ENCODE measurements at places on chromosomes 3 and 15.

DNA sequence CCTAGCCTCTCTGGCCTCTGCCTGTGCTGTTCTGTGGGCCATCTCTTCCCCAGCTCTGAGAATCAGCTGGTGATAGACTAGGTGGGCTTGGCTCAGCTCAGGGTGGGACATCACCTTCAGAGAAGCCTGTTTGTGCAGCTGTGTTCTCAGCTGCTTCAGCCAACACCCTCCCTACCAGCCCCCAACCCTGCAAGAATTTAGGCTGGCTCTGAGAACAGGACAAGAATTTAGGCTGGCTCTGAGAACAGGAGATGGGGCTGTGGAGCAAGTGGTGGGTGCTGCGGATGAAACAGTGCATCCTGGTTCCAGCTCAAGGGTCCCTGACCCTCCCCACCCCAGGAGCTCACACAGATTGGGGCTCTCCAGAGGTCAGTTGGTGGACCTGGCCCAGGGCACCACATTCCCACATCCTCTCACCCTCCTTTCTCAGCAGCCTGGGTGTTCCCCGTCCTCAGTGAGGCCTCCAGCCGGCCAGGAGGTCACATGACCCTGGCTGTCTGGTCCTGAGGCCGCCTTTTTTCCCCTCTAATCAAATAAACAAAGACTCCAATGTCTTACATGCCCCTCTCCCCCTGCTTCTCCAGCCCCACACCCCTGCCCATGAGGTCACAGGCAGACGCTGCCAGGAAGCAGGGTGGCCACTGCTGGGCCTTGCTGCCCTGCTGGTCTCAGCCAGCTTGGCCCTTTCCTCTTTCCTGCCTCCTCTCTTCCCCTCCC is 14.9 kb downstream of the PLEKHO2 start:
- no peak for DNase-seq

- no peak for DNase-seq
These were observed 2.1 kb downstream of the KAT2B start for GRCh38 chr3:20042331-20042730.

- no peak for DNase-seq
These were observed 57.2 kb upstream of the USP3 start for GRCh38 chr15:63447017-63447676.

DNA sequence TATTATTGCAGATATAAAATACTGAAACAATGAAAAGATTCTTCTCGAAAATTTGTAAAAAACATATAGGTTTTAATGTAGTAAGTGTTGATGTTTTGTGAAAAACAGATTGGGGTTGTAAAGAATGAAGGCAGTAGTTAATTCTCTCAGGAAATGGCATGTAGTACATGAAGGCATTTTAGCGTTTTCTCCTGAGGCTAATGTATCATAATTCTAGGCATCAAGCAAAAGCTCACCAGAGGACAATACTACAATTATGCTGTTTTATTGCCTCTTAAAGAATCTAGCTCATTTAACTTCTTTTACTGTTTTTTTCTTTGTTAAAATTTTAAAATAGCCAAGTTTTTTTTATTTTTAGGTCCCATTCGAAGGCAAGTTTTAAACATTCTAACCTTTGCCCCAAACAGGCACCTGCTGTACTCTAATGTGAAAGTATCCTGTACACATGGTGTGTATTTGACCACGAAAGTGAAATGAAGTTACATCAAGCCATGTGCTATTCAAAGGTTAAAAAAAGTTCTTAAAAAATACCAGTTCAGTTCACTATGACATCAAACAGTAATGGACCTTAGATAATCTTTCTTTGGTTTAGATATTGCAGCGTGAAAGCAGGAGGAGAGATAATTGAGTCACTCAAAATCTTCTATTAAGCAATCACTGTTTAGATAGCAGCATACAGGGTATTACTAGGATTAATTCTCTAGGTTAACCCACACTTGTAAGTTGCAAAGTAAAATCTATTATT is 163.6 kb downstream of the ECT2 start:
- DNase-seq: no peak

- no peak for DNase-seq
These were observed 58.8 kb downstream of the ARHGAP31 start for GRCh38 chr3:119352863-119353527.

- DNase-seq: no peak
These were observed 1333.5 kb upstream of the CADM2 start for GRCh38 chr3:83625261-83625660.

- DNase-seq: no peak
These were observed 12.3 kb upstream of the CSK start for GRCh38 chr15:74769463-74770025.

GRCh38 chr3:5699811-5700210 is 512.3 kb downstream of the EDEM1 start:
- DNase-seq: no peak

DNA sequence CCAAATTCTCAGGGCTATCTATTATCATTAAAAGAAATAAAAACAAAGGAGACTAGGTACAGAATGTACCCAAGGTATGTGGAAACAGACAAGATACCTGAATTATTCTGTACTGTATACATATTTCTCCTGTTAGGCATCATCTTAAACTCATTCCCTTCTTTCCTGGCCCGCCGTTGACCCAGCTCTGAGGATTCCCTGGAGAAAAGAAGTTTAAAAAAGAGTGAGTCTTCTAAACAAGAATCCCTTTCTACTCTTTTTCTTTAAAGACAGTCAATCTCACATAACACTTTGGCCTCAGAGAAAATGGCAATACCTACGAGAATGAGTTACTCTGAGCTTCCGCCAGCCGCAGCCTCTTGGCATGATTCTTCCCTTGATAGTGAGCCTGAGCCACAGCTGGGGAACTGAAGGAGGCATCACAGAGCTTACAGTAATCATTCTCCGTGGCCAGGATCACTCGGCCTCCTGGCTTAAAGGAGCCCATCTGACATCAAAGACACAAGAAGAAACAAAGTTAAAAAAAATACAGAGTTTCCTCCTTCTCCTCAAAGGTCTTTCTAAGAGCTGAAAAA is 44.2 kb downstream of the ZMAT3 start:
- no peak for DNase-seq

DNA sequence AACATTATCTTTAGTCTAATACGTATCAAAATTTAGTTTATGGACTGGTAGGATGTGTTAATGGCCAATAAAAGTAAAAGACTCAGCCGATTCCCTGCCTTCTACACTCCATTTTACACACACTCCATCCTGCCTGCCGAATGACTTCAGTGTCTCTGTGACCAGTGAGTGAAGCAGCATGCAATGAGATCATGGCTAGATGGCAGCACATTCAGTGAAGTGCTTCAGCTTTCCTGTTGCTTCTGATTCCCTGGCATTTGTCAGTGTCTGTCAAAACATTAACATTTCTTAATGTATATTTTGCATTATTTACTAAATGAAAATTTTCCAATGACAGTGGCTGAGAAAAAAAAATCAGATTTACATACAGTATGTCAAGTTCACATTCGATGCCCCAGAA is 412.0 kb downstream of the FHIT start:
- DNase-seq: no peak

GRCh38 chr15:60757831-60758570 is 279.1 kb upstream of the ICE2 start:
- no peak for DNase-seq

DNA sequence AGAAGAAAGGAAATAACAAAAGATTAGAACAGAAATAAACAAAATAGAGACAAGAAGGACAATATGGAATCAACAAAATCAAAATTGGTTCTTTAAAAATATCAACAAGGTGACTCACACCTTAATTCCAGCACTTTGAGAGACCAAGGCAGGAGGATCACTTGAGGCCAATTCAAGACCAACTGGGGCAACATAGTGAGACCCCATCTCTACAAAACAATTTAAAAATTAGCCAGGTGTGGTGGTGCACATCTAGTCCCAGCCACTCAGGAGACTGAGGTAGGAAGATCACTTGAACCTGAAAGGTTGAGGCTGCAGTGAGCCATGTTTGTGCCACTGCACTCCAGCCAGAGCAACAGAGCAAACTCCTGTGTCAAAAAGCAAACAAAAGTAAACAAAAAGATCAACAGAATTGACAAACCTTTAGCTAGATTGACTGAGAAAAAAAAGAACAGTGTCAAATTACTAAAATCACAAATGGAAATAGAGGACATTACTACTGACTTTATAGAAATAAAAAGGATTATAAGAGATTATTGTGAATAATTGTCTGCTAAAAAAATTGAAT is 190.7 kb upstream of the CGNL1 start:
- no peak for DNase-seq

DNA sequence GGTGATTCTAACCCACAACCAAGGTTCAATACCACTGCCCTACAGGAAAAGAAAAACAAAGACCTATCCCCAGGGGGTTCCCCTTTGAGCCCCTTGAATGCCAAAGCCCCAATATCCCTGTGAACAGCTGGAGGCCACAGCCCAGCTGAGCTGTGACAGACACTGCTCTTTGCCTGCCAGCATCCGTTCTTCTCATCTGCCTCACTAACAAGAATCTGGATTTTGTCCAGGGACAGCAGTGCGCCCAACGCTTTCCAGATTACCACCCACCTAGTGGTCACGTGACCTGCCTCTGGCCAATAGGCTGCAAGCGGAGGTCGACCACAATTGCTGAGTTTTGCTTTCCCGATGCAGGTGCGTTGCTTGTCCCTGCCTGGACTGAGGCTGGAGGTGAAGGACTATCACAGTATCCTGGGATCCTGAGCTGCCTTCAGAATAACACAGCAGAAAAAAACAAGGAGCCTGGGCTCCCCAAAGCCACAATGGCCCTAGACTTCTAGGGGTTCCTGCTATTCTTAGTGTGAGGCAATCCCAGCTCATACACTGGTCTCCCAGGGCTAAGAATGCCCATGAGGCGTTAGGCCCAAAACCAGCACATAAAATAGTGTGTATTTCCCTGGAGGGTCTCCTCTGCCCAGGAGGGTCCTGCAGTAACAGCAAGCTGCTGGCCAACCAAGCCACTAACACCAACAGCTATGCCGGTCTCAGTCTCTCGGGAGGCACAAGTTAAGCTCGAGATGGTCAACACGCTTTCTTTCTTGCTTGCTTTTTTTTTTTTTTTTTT is 13.8 kb downstream of the BDH1 start:
- no peak for DNase-seq

GRCh38 chr3:123194552-123194951 is 7.2 kb upstream of the SEC22A start:
- no peak for DNase-seq

DNA sequence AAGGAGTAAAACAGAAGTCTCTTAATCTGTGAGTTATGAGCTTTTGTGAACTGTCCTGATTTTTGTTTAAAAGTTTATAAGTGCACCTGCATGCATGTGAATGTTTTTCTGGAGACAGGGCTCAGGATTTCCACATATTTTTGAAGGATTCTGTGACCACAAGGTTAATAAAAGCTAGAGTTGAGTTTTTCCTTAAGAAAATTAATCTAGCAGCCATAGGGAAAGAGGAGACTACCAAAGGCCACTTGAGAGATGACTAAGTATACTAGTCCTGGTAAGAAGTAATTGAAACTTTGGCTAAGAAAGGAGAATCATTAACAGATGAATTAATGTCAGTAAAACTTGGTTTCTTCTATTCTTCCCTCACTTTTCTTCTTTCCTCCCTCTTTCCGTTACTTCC is 176.8 kb upstream of the EPHA3 start:
- no peak for DNase-seq

GRCh38 chr15:64779024-64779423 is 3.6 kb upstream of the RBPMS2 start:
- DNase-seq: no peak

GRCh38 chr3:86229086-86229774 is 761.7 kb downstream of the VGLL3 start:
- no peak for DNase-seq

DNA sequence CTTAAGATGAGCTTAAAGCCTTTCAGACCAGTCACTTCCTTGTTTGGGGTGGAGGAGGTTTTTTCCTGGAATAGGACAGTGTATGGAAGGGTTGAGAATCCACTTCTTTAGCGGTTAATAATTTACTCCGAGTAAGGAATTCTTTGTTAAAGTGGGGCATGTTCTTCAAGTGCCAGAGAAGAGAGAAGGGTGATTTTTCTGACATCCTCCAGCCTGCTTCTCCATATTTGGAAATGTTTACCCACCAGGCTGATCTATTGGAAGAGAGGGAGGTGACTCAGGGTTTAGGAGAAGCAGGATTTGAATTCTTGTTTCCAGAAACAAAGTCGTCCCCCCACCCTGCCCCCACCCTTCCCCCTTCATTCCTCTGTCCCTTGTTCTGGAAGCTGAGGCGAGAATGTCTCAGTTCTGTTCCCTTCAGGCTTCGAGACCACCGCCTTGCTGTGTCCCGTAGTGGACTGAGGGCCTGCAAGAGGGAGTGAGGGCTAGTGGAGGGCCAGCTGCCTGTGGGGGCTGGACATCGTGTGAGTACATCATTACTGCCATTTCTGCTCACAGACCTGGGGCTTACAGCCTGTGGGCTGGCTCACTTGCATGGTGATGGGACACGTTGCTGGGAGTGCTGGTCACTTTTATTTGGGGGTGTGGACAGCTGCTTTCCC is 58.5 kb downstream of the LPP start:
- DNase-seq: no peak

DNA sequence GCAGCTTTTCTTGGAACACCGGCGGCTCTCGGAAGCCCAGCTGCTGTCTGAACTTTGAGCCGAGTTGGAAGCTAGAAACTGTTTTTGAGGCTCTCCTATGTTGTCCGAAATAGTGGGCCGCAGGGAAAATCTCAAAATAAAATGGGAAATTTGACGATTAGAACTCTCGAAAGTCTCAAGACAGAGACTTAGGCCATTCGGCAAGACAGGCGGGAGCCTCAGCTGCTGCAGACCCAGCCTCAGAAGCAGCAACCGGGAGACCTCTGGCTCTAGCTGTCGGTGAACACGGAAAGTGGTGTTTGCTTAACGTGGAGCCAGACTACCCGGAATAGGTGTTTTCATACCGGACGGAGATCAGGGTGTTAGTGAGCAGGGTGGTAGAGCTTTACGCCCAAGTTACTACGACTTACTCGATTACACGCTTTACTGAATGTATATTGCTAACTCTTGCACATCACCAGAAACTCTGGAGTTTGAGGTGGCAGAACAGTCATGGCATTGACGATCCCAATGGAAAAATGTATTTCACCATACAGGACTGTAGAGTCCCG is 357 bp upstream of the MAN2C1 start:
- DNase-seq: no peak
